ENCODE measurements at places on chromosomes 2 and 18. TPM values are rescaled to one million over a fixed set of nuclear protein-coding genes. Genes with fewer than 3 reads are reported as not detected.

- DNase-seq, result no peak
Measured at GRCh38 chr2:118363604-118364003, 275.3 kb downstream of the INSIG2 start.

The FOXI3 gene
- total RNA-seq, result not detected

The LYPD6 gene
- total RNA-seq, result 3.1 TPM

The MBOAT2 gene
- total RNA-seq, result 17.9 TPM

The SLC8A1 gene
- total RNA-seq, result 2.1 TPM

The TNFRSF11A gene
- 11.1 TPM for total RNA-seq

- DNase-seq, result no peak
Measured at GRCh38 chr18:43648002-43648401, 370.7 kb upstream of the SYT4 start.

GRCh38 chr2:41943159-41943558 lies 104.7 kb upstream of the PKDCC start:
- no peak for DNase-seq

The OSBPL1A gene
- 16.5 TPM for total RNA-seq

DNA sequence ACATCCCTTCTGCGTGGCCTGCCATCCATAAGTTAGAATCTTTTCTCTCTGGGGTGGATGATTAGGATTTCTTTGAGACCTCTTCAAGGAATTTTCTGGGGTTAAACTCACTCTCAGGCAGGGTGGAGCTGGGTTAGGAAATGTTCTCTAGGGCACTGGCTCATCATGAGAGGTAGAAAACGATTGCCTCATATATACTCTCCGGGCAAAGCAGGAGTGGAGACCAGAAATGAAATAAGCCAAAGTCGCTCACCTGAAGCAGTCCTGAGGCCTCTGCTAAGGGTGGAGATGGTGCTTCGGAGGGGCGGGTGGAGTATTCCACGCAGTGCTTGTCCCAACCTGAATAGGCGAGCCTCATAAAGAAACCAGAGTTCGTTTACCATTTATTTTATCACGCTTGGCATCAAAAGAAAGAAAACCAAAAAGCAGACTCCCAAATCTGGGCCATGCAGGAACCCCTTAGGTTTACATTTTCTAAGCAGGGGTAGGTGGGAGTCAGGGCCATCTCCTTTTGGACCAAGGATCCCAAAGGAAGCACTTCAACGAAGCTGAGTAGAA lies 249.3 kb upstream of the MEIS1 start:
- no peak for DNase-seq

The MROH2A gene
- total RNA-seq, result not detected

The UPP2 gene
- not detected for total RNA-seq

The HOXD10 gene
- not detected for total RNA-seq

DNA sequence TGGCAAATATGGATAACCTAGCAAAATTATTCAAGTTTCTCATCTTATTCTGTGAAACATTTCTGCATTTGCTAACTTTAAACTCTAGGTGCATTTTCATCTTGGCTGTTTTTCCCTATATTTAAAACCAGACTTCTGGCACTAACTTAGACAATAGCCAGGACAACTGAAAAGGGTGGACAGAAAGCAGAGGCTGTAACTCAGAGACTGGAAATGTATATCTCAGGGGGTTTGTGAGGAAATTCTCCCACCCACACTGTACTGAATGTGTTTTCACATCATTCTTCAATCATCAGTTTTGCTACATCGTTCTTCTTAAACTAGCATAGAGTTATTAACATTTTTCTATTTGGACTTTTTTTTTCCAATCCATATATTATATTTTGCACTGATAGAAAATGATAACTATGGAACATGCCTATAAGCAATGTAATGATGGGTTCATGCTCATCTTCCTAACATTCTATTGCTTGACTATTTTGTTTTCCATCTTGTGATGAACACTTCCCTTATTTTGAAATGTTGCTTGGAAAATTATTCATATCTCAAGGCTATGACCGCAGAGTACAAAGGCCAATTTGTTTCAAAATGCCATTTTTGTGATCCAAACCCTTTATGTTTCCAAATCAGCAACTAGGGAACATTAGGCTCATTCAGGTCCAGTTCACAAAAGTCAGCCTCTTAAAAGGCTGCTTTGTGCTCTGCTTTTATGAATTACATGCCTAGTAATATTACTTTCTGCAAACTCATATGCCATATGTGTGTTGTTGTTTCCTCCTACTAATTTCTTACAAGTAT lies 125.8 kb upstream of the CDH19 start:
- DNase-seq, result no peak

The CFAP65 gene
- total RNA-seq, result not detected

GRCh38 chr2:205864491-205864890 lies 182.2 kb downstream of the NRP2 start:
- DNase-seq, result no peak

The TIA1 gene
- 140 TPM for total RNA-seq

DNA sequence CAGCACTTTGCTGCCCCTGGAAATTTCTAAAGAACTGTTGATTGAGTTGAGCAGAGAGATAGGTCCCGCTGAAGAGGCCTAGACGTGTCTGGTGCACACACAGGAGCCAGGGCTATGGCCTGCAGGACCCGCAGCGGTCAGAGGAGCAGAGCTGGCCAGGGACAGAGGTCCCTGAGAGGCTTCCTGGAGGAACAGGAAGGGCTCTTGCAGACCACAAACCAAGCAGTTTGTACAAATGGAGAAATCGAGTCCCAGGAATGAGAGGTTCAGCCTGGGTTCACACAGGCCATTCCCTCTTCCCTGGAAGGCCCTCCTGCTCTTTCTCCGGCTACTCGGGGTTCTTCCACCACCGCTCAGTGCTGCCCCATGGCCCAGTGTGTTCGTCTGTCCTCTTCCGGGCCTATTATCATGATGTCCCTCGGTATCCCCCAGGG lies 1.2 kb upstream of the BIN1 start:
- no peak for DNase-seq

GRCh38 chr2:158357699-158358098 lies 98.9 kb downstream of the CCDC148 start:
- DNase-seq, result no peak

DNA sequence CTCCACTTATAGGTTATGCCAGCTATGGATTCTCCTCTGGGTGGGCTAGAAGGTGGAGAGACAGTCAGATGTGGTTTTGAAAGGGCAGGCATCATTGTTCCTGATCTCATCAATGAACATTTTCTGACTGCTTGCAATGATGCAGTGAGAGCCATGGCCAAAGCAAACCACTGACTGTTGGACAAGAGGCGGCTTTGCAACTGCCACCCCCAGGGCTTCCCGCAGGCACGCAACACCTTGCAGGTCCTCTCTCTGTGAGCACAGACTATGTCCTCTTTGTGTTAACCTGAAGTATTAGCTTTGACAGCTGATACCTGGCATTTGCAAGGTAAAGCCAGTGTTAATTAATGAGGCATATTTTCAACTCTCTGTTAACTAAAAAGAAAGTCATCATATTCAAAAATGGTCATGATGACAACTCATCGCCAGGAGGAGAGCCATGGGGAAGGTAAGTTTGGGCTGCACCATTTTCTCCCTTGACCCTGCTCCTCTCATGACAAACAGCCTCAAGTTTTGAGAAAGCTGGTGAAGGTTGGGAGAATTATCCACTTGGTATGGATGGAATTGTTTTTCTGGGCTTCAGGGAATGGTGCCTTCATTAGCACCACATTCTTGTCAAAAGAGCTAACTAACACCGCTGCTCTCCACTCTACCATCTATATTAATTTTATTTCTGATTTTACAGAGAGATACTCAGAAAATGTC lies 14.9 kb upstream of the FAM124B start:
- DNase-seq, result no peak

DNA sequence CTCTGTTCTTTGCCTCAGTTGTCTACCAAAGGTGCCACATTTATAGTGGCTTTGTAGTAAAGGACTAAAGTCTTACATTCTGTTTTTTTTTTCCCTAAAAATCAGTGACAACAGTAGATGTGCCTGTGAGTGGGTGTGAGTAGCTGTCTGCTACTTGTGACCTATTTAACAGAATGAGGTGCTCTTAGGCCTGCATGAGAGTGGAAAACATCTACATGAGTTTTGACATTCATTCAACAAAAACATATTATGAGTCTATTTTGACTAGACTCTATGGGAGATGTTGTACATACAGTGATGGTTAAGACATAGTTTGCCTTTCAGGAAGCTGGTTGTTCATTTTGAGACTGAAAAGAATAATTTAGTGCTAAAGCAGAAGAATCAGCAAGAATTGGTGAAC lies 36.7 kb downstream of the IL1R2 start:
- DNase-seq, result no peak

DNA sequence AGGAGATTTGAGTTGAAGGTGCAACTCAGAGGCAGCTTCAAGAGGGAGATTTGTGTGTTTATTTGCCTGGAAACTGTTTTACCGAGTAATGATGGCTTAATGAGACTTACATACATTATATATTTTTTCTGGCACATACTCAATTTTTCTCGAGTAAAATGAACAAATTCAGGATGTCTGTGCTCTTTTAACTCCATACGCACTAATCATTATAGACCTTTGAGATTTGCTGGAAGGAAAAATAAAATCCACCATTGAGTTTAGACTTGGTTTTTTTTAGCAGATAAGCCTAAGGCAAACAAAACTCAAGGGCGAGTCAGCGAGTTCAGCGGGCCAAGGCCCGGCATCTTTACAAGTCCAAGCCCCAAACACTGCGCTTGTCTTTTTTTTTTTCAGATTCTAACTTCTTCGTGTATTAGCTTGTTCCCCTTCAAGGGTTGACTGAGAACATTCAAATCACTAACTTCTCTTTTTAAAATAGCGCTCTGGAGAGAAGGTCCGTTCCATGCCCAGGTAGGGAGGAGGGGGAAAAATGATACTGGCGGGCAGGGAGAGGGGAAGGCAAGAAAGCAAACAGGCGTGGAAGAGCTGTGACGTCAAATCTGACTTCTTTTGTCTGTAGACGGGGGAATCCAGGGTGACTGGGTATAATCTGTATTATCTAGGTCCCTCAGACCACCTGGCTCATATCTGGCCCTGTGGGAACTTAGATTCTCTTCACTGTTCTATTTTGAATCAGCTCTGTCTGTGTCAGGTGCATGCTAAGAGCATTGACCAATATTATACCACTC lies 72.7 kb upstream of the MAP3K20 start:
- DNase-seq, result peak; percentile 54

DNA sequence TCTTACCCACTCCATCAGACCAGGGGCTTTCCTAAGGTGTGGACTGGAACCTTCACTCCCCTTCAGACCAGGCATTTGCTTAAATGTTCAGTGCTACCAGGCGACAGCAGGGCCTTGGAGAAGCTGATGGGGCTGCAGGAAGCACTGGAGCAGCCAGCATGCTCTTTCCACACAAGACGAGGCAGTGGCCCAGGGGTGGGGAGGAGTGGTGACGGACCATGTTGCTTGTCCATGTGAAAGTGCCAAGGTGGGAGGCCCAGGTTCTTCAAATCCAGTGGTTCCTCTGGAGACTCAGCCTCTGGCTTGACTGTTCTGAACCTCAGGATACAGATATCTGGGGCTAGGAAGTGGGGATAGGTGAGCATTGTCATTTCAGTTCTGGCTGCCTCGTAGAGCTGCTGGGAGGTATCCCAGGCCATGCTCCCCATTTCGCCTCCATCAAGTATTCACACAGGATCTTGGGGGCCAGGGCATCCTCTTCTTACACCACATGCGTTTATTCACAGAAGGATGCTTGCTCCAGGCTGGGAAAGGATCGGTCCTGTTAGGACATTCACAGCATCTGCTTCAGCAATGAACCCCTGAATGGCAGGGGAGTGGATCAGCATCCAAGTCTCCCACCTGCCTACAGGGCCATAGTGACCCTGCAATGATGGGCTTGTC lies 62.2 kb downstream of the SFXN5 start:
- no peak for DNase-seq

DNA sequence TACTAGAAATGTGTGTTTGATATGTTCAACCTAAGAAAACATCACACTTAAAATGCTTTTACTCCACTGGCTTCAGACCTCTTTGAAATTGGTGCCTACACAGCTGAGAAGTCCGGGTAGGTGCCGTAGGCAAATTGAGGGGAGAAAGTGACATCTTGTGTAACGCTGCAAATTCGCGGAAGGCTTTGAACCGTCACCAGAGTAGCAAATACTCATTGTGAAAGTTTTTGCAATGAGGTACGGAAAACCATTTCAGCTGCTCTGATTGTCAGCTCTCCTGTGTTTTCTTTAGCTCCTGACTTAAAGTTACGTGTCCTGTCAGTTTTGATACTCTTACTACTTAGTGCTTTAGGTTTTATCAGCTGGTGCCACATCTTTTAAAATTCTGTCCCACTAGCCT lies 224.5 kb downstream of the FAM210A start:
- peak; percentile 41 for DNase-seq

Measured in endothelial cell of umbilical vein (primary cell).